ENCODE measurements at places on chromosomes 5 and 9.
A peak's percentile ranks its signal among the peaks of the same experiment; 100 is the strongest.

GRCh38 chr5:59917121-59917520 is 23.6 kb upstream of the PDE4D start:
- peak; percentile 54 for DNase-seq

- DNase-seq = no peak
Observed at GRCh38 chr9:642014-642413, 199.5 kb upstream of the DMRT1 start.

DNA sequence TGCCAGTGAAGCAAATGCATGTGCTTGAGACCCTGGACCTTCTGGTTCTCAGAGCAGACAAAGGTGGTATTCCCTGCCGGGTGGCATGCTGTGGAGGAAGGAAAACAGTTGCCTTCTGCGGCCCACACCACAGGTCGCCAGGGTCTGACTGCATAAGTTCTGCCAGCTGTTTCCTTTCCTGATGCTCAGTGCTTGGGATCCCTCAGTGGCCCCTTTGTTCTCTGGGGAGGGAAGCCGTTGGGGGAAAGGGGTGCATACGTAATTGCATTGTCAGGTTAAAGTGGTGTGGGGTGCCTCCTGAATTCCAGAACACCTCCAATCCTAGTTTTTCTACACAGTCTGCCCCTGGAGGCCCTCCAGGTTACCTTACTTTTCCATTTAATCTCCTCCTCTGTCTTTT is 43.1 kb upstream of the SLC2A8 start:
- no peak for DNase-seq

DNA sequence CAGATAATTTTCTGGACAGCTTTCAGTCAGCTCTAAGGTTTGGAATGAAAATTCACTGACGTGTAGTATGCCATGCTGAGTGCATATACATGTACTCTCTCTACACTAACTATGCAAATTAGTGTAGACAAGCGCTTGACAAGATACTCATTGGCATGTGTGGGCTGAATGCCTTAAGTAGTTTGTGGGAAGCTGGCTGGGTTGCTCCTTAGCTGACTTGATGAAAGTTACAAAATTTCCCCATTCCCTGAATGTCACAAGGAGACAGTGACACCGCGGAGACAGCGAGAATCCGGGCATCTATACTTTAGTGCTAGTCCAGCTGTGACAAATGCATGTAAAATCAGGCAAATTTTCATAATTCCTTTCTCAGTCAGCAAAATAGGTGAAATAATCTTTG is 51.6 kb upstream of the C5orf46 start:
- DNase-seq = no peak

- DNase-seq = no peak
Observed at GRCh38 chr9:7009065-7009464, 251.3 kb downstream of the KDM4C start.

DNA sequence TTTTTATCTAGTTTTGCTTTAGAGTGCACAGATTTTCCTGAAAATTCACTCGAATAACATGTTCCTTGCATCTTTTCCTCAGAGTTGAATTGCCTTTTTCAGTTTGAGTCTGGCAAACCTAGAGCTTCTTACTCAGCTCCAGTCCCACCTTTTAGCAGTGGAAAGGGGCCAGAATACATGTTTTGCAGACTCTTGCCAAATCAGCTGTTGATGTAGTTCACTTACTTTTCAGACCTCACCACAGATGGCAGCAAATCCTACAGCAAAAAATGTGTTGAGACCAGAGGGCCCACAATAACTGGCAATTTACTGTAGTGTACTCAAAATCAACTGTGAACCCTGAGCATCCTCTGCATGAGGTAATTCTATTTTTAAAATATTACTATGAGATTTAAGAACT is 545.2 kb upstream of the ACO1 start:
- DNase-seq = no peak

DNA sequence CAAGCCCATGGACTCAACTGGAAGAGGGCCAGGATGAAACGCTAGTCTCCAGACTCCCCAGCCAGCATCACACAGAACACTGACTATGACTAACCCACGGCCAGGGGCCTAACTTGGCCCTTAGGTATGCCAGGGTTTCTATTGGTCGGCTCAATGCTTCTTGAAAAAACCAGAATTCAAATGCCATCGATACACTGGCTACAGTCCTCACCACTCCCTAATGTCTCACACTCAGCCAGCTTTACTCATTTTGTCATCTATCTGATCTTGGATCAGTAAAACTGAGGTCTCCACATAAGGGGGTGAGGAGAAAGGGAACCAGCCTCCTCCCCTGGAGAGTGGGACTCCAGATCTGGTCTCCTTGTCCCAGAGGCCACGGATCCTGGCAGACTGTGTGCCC is 59.5 kb upstream of the FUBP3 start:
- no peak for DNase-seq

DNA sequence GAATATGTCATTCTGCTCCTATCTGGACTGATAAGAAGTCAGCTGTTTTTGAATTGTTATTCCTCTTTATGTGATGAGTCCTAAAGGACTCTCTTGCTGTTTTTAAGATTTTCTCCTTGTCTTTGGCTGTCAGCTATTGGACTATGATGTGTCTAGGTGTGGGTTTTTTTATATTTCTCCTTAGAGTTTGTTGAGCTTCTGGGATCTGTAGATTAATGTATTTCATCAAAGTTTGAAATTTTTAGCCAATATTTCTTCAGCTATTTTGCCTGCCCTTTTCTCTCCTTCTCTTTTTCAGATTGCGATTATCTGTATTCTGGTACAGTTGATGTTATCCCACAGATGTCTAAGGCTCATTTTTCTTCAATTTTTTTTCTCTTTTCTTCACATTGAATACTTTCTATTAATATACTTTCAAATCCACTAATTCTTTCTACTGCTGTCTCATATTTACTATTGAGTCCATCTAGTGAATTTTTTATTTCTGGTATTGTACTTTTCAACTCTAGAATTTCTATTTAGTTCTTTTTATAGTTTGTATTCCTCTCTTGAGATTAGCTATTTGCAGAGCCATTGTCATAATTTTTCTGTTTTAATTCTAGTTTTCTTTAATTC is 31.1 kb downstream of the RPS23 start:
- no peak for DNase-seq

- DNase-seq = no peak
Observed at GRCh38 chr9:124454791-124455443, 4.7 kb downstream of the ADGRD2 start.

- DNase-seq = peak; percentile 87
Observed at GRCh38 chr5:57468481-57469163, 14.0 kb downstream of the ACTBL2 start.

GRCh38 chr9:84270847-84271530 is 69.6 kb downstream of the SLC28A3 start:
- no peak for DNase-seq

GRCh38 chr5:65906256-65906655 is 20.1 kb upstream of the ERBIN start:
- DNase-seq = no peak

DNA sequence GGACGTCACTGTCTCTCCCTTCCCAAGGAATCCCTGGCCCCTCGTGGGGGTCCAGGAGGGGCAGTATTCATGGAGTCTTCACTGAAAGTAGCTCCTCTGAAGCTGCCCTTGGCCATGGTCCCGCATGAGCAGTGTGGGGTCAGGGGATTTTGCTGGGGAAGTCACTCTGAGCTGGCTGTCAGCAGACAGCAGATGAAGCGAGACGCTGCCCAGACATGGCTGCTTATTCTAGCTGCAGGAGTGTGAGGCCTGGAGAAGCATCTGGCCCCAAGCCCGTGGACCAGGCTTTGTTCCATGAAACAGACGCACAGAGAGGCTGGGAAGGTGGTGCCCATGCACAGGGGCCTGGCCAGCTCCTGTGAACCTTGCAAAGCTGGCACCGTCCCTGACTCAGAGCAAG is 21.5 kb upstream of the ASS1 start:
- DNase-seq = no peak

DNA sequence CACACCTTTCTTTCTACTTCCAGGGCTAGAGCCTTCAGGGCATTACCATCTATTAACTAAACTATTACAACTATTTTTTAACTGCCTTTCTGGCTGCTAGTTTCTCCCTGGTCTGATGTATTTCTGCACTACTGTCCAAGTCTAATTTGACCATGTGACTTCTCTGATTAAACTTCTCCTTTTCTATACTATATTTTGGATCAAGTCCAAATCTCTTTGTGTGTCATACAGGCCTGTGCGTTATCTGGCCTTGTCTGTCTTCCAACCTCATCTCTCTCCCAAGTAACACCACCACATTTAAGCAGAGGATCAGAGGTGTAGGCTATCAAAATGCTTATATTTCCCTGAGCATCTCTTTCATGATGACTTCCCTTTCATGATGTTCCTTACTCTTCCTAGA is 47.2 kb upstream of the OR13F1 start:
- no peak for DNase-seq

DNA sequence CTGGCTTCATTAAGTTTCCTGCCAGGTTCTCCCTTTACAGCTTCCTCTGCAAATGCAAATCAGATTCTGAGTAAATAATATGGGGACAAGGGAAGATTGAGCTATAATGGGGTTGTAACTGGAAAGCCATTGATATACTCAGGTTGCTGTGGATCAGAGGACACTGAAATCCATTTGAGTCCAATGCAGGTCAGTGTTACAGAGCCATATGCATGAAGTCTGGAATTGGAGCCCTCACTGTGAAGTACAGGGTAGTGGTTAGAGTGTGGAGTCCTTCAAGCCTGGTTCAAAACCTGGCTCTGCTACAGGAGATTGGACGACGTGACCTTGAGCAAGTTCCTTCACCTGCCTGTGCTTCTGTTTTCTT is 48.7 kb downstream of the TIMD4 start:
- no peak for DNase-seq

DNA sequence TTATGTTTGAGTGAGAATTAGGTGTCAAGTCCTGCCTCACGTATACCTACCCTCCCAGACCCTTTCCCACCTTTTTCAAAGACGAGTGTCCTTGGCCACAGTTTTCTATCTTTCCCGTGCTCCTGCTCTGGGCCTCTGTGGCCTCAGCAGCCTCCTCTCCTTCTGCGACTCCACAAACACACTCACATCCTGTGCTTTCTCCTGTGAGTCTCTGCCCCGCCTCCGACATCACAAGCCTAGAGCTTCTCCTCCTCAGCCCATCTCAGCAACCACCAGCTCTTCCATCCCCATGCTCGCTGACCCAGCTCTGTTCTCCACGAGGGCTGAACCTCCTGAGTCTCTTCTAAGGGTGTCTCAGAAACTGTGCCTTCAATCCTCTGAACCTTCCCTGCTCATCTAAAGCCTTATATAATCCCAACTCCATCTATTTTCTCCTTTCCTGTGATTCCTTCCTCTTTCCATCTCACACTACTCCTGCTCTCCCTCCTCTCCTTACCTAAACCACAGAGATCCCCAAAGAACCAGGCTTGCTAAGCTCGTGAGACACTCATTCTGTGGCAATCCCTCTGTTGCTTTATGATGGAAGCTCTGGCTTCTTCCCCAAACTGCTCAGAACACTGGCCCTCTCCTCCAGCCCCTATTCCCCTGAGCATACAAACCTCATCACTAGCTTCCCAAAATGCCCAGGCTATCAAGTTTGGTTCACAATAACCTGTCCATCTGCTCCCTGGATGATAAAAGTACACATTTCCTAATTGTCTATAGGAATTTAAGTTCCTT is 55.2 kb downstream of the RASEF start:
- no peak for DNase-seq

GRCh38 chr5:150130493-150130922 is 25.1 kb downstream of the PDGFRB start:
- no peak for DNase-seq

- DNase-seq = no peak
Observed at GRCh38 chr9:30519756-30520155, 1864.7 kb upstream of the ACO1 start.

DNA sequence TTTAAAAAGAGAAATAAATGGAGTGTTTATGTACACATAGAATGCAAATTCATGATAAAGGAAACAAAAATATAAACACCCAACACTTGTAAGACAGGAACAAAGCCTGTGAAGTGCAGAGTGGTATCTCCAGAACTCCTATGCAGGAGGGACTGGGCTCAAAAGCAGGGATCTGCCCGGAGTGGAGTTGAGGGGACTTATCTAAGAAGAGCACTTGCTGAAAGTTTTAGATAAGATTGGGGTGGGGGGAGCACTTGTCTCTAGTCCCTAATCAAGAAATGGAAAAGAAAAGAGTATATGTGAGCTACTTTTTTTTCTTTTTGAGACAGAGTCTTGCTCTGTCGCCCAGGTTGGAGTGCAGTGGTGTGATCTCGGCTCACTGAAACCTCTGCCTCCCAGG is 840.4 kb downstream of the MAT2B start:
- DNase-seq = no peak

DNA sequence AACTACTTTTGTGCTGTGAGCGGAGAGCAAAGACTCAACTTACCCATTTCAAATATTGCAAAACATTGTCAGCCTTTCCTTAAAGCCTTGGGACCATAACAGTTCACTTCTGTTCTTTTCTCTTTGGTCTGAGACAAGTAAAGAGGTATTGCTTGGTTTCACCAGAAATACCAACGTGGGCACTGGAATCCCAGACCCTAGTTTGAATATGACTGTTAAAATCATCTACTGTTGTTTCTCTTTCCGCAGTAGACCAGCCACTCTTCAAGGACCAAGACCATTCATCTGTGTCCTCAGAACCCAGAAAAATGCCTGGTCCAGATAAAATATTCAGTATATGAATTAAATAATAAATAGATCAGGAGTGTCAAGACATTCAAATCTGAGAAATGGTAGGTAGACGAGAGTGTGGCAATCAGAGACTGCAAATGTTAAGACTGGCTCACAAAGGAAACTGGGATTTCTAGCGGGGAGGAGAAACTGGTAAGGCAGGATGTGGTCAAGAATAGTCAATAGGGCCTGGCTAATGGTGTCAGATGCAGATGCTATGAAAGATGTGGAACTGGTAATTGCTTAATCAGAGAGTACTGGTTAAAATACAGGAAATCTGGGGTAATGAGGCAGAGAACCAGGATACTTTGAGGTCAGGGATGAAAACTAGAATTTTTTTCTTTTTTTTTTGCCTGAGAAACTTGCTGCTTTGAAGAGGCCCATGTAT is 82.1 kb upstream of the IL33 start:
- DNase-seq = peak; percentile 90

DNA sequence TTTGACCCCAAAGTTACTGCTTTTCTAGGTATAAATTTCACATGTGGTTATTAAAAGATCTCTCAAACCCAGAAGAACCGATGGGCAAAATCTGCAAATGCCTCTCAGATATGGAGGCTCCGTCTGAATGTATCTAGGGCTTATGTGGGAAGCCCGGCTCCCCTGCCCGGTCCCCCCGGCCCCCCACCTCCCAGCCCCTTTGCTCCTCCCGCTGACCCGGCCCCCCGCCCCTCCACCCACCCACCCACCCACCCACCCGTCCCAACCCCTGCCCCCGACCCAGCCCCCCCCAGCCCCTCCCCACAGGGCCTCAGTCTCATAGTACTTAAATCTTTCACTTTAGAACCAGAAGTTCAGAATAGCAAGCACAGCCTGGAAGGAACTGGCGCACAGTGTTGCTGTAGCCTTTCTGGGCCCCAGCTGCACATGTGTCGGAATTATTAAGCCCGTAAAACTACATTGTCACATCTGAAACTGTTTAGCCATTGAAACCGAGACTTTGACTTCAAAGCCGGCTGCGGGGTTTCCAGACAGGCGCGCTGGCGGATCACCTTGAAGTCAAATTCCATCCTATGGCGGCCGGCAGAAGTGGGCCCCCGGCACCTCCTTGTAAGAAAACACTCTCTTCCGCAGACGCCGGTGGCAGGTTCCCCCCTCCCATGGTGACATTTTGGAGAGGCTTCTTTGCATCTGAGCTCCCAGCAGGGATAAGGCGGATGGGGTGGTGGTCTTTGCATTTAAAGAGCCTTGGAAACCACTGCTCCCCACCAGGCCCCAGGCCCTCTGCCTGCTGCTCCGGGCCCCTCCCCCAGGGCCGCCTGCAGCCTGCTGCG is 12.8 kb downstream of the NKD2 start:
- DNase-seq = no peak
